ENCODE measurements at places on chromosomes 3 and 15.

DNA sequence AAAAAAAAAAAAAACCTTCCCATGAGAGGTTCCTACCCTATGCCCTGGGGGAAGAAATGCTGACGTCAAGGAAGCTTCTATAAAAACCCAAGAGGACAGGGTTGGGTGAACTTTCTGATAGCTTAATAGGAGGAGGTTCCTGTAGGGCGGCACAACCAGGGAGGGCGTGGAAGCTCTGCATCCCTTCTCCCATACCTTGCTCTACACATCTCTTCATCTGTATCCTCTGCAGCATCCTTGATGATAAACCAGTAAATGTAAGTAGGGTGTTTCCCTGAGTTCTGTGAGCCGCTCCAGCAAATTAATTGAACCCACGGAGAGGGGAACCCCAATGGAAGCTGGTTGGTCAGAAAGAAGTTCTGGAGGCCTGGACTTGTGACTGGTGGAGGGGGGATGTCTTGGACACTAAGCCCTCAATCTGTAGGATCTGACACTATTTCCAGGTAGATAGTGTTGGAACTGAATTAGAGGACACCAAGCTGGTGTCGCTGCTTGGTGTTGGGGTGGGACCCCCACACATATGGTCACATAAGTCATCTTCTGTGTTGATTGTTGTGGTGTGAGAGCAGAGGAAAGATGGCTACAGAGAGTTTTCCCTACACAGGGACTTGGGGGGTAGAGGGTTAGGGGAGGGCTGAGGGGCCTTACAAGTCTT, 91.5 kb downstream of the ST6GAL1 start:
- DNase-seq, result no peak
- H3K4me1 ChIP-seq, result peaks cover 38% of the 10 kb centered on the region
- no peak overlapping the region for H3K27ac ChIP-seq

DNA sequence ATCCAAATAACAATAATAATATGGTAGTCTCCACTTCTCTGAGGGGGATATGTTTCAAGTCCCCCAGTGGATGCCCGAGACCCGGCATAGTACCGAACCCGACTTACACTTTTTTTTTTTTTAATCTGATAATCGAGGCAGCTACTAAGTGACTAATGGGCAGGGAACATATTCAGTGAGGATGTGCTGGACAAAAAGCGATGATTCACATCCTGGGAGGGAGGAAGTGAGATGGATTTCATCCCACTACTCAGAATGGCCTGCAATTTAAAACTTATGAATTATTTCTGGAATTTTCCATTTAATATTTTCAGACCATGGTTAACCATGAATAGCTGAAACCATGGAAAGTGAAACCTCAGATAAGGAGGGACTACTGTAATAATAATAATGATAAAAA, 49.5 kb upstream of the SELENOK start:
- DNase-seq, result no peak
- no peaks in the 10 kb centered on the region for H3K36me3 ChIP-seq
- H3K27me3 ChIP-seq, result peaks cover 36% of the 10 kb centered on the region
- H3K4me1 ChIP-seq, result peaks cover 4% of the 10 kb centered on the region
- no peak overlapping the region for H3K4me3 ChIP-seq

DNA sequence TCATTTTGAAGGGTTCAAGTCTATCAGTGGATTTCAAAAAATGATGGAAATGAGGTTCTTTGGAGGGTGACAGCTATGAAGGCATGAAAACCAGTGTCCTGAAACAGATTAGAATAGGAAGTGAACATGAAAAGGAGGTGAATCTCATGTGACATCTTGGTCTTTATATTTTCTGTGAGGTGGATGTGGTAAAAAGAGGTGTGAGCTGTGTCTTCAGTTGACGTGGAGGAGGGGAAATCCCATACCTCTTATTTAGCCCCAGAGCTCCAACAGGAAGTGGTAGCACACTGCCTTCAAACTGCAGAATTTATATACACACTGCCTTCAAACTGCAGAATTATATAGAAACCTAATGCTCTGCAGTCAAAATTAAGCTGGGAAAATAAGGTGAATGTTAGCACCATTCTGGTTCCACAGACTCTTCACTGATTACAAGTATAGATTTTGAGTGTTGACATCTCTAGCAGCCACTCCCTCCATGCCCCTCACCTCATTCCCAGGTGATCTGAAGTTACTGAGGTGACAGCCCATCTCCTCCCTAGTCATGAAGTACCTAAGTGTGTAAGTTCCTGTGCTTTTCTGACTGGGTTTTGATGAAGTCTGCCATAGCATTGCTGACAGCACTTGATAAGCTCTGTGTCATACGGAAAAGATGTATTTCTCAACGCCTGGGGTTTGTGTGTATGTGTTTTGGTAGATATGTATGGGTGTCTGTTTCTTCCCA, 2.7 kb downstream of the RAB8B start:
- H3K27ac ChIP-seq, result no peak overlapping the region
- no peaks in the 10 kb centered on the region for H3K27me3 ChIP-seq
- H3K4me3 ChIP-seq, result peak overlapping the region; percentile 77
- H3K4me1 ChIP-seq, result peaks cover 79% of the 10 kb centered on the region

- no peaks in the 10 kb centered on the region for H3K27me3 ChIP-seq
- peaks cover 44% of the 10 kb centered on the region for H3K4me1 ChIP-seq
These were observed 396.8 kb upstream of the AZI2 start for GRCh38 chr3:28745436-28745835.

- no peaks in the 10 kb centered on the region for H3K36me3 ChIP-seq
- peaks cover 22% of the 10 kb centered on the region for H3K4me1 ChIP-seq
- H3K4me3 ChIP-seq, result no peak overlapping the region
These were observed 1.2 kb downstream of the CFAP91 start for GRCh38 chr3:119703820-119704531.

Data from left ventricle myocardium inferior (tissue), 1 donor.